ENCODE measurements at places on chromosomes 12 and 14.

GRCh38 chr12:107402041-107403022, 283.3 kb upstream of the PWP1 start:
- DNase-seq: peak; percentile 75

DNA sequence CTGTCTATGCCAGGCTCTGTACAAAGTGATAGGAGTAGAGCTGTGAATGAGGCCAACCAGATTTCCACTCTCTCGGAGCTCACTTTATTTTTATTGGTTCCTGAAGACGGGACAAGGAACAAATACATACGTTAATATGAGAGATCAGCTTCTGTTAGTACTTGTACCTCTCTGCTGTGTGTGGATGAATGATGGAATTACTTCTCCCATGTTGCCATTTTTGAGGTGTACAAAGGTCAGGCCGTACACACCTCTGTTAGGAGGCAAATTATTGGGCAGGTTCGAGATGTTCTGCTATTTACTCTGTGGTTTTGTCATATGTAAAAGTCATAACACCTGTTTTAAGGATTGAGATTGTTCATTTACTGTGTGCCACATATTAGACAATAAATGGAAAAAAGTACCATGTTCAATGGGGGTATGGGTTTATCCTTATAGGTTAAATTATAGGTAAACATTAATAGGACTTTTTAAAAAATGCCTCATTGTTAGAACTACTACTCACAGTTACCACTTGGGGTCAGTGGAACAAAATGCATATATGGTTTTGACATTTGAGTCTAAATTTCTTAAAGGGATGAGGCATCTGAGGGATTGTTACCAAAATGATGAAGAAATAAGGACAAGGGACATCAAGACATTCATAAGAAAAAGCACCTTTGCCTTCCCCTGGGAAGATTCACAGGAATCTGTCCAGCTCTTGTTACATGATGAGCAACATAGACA, 26.9 kb downstream of the WBP11 start:
- no peak for DNase-seq

DNA sequence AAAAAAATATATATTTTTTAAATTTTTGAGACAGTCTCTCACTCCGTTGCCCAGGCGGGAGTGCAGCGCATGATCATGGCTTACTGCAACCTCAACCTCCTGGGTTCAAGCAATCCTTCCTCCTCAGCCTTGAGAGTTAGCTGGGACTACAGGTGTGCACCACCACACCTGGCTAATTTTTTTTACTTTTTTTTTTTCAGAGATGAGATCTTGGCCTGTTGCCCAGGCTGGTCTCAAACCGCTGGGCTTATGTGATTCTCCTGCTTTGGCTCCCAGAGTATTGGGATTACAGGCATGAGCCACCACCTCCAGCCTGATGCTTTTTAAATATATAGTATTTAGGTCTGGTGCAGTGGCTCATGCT, 24.5 kb downstream of the MDM2 start:
- no peak for DNase-seq

DNA sequence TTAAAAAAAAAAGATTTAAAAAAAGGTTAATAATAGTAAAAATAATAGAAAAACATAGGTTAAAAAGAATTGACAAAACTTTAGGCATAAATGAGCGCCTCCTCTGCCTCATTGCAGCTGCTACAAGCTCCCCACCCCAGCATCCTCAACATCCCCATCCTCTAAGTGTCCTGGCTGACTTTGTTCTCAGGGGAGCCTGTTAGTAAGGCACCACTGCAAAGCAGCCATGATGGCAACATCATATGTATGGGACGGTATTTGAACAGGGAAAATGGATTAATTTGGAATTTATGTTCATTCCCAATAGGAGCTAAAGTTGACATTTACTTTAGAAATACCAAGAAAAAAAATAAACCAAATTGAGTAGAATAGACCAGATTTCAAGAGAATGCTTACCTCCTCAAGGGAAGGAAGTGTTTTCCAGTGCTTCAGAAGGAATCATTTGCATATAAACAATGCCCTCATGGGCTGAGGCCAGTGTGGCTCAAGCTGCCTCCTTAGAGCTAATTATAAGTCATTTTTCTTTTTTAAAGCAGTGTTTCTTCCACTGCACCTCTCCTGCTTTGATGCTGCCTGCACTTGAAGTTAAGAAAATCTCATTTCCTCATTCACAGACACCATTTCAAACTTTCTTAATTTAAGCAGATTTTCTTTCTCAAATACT, 59.6 kb downstream of the DACT1 start:
- no peak for DNase-seq

- peak; percentile 20 for DNase-seq
Observed at GRCh38 chr12:117011988-117012805, 87.0 kb downstream of the TESC start.

GRCh38 chr12:127290251-127290650, 976.7 kb upstream of the TMEM132C start:
- DNase-seq: no peak

DNA sequence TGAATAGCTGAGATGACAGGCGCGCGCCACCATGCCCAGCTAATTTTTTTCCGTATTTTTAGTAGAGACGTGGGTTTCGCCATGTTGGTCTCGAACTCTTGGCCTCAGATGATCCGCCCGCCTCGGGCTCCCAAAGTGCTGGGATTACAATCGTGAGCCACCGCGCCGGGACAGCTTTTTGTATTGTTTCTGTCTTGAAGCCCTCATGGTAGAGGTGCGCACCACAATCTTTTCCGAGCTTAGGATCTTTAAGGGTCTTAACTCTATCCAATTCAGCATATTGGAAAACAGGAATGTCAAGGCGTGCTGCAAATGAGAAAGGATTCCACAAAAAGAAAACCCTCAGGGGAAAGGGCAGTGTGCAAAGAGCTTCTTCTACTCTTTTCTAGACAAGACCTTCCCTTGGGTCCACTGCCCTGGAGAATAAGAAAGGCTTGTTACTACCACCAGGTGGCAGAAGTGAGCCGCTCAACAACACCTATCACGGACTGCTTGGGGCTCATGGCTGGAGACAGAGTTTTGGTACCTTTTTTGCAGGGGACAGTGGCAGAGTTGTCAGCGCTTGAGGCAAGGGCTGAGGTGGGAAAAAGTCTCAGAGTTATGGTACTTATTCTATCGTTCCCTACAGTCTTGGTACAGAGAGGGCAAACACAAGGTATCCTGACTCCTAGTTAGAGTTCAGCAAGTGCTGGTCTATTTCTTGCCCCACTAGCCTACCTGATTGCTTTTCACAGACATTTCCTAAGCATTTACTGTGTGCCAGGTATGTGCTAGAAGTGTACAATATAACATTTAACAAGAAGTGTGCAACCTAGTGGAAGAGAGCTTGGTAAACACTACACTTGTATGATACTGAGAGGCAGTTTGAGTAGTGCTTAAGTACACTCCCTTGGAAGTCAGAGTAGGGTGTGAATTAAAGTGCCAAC, 16.4 kb upstream of the SP7 start:
- peak; percentile 75 for DNase-seq

- DNase-seq: no peak
Observed at GRCh38 chr12:1811281-1811947, 9.0 kb upstream of the LRTM2 start.

GRCh38 chr12:119145367-119145766, 33.4 kb upstream of the HSPB8 start:
- DNase-seq: no peak

DNA sequence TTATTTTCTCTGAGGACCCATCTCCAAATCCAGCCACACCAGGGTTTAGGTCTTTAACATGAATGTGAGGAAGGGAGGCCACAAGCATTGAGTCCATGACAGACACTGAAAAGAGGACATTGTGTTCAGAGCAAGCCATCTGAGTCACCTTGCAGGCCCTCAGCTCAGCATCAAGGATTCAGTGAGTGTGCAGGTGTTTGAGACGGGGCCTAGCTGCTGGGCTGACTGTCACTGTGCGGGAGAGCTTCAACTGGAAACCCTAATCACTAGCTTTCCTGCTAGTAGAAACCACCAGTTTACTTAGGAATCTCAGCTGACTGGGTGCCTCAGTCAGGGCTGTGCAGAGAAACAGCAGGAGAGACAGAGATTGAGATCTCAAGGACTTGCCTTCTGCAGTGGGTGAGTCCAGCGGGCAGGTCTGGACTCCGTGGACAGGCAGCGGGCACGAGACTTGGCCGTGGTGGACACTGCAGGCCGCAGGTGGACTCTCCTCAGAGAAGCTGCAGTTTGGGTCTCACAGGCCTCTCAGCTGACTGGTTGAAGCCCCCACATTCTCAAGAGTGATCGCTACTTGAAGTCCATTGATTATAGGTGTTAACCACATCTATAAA, 86.1 kb upstream of the DYNC1H1 start:
- DNase-seq: no peak
